Activated T-cell treated with anti-CD3 and anti-CD28 coated beads for 48 hours (primary cell): ENCODE measurements at places on chromosomes 2 and 18.
A peak's percentile ranks its signal among the peaks of the same experiment; 100 is the strongest.

- no peak for DNase-seq
These were observed 287.6 kb upstream of the HNRNPA3 start for GRCh38 chr2:176924909-176925534.

DNA sequence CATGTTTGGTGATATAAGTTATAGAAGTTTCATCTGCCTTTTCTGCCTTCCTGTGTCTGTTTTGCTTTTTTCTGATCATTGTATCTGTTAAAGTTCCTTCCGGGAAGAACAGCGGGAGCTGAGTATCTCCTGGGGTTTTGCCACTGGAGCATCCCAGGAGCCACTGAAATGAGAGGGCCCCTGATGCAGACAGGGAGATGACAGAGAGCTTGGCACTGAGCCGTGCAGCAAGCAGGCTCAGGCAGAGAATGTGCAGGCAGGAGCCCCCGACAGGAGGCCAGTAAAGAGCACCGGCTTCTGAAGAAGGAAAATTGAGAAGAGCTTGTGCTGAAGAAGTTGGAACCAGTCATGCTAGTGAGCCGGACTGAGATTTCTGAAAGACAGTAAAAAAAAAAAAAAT, 137.8 kb downstream of the TDRD15 start:
- DNase-seq, result no peak

DNA sequence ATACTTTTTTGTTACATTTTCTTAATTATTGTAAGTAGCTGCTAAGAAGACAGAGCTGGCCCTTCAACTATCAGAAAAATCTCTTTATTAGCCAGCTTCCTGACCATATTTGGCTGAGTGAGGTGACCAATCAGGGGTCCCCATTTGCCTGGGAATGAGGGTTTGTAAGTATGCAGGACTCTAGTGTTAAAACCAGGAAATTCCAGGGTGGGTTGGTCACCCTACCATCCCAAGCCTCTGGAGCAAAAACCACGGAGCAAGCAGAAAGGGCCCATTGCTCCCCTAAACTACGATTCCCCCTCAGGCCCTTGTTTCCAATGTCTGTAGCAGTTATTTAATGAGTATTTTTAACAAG, 165.6 kb upstream of the NCKAP5 start:
- no peak for DNase-seq

DNA sequence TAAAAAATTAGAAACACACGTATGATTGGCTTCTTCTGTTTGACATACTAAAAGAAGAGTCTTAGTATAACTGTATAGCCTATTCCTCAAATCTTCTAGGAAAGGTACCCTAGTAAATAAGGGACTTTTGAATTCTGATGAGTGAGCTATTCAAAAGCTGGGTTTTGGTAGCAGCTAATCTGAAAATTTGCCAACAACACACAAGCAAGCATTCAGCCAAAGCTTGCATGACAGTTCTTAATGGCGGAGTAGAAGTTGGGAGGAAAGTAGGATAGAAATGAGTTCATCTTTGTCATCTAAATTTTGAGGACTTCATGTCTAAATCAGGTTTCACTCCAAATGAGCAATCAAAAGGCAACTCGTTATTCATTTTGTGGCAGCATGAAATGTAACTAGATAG, 813.0 kb downstream of the MBD2 start:
- no peak for DNase-seq

- DNase-seq, result no peak
These were observed 47.1 kb upstream of the CCDC150 start for GRCh38 chr2:196592331-196592910.

DNA sequence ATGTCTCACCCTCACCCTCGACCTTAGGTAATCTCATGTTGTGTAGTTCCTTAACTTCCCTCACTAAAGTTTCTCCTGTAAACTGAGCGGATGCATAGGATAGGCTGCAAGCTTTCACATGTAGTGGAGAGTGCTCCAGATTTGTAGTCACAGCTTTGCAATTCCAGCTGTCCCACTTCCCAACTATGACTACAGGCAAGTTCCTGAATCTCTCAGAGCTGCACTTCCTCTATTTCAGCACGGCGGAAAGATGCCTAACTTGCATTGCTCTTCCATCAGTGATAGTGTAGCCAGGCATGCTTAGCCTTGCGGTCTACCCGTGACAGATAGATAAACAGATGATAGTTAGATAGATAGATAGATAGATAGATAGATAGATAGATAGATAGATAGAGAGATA, 183.1 kb upstream of the CCDC68 start:
- DNase-seq, result no peak

GRCh38 chr18:61637319-61637718, 255.5 kb downstream of the RNF152 start:
- DNase-seq, result no peak

GRCh38 chr2:129911363-129912065, 68.0 kb upstream of the RAB6C start:
- no peak for DNase-seq

DNA sequence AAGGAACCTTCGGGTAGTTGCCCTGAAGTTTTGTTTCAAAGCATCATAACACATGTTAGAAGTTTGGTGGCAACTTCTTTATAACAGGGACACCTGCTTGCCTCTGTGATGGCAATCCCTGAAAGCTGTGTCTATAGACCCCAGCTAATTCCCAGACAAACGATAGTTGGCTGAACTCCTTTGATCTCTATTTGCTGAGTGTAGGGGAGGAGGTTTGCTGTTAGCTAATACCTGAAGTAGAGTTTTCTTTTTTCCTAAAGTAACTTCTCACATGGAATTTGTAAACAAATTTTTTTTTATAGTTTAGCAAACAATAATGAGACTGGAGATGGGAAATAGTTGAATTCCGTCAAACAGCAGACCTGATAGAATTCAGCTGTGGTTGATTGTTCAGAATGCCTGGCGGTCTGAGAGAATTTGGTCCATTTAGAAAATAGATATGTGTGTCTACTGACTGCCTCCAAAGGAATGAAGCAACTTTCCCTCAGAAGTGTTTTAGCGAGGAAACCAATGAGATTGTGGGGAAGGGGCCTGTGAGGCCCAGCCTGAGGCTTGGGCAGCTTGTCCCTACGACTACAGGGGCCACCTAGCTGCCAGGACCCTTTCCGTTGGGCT, 123.5 kb upstream of the EPAS1 start:
- no peak for DNase-seq

DNA sequence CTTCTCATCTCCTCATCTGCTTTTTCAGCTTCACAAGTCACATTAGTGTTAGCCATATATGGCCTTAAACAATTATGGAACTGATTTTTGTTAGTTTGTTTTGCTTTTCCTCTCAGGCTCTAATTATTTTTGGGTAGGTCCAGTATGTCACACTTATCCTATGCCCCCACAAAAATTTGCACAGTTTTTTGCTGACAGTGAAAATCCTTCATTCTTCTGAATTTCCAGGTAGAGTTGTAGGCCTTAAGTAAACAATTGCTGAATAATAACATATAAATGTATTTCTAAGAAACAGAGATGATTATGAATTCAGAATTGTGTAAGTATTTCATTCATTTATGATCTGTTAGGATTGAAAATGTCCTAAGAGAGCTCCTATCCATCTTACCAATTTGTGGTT, 8.6 kb upstream of the SERPINB10 start:
- DNase-seq, result no peak

DNA sequence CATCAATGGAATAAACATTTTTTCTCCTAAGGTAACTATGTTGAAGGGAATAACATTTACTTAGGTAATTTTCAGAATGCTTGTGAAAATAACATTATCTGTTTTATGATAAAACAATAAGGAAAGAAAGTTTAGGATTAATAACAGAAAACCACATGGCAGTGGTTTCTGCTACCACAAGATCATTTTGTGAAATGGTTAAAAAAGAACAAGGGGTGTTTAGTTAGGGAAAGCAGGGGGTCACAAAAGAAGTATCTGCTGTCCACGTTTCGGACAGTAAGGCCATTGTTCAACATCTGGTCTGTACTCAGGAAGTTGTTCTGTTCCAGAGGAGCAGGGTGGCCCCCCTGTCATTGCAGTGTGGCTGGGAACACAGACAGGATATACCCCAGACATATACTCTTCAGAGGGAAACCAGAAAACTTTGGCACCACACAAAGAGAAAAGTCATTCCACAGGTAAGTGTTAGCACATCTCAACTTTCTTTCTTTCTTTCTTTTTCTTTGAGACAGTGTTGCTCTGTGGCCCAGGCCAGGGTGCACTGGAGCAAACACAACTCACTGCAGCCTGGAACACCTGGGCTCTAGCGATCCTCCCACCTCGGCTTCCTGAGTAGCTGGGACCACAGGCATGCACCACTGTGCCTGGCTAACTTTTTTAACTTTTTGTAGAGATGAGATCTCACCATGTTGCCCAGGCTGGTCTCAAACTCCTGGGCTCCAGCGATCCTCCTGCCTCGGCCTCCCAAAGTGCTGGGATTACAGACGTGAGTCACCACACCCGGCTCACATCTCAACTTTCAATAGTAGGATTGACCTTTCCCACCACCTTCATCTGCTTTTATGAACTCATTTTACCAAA, 14.8 kb upstream of the ARL5A start:
- no peak for DNase-seq

- DNase-seq, result no peak
These were observed 4.5 kb upstream of the CREB1 start for GRCh38 chr2:207525296-207525695.

- no peak for DNase-seq
These were observed 66.6 kb upstream of the ODC1 start for GRCh38 chr2:10514743-10515142.

- DNase-seq, result no peak
These were observed 1.8 kb downstream of the SALL3 start for GRCh38 chr18:78981394-78981831.

DNA sequence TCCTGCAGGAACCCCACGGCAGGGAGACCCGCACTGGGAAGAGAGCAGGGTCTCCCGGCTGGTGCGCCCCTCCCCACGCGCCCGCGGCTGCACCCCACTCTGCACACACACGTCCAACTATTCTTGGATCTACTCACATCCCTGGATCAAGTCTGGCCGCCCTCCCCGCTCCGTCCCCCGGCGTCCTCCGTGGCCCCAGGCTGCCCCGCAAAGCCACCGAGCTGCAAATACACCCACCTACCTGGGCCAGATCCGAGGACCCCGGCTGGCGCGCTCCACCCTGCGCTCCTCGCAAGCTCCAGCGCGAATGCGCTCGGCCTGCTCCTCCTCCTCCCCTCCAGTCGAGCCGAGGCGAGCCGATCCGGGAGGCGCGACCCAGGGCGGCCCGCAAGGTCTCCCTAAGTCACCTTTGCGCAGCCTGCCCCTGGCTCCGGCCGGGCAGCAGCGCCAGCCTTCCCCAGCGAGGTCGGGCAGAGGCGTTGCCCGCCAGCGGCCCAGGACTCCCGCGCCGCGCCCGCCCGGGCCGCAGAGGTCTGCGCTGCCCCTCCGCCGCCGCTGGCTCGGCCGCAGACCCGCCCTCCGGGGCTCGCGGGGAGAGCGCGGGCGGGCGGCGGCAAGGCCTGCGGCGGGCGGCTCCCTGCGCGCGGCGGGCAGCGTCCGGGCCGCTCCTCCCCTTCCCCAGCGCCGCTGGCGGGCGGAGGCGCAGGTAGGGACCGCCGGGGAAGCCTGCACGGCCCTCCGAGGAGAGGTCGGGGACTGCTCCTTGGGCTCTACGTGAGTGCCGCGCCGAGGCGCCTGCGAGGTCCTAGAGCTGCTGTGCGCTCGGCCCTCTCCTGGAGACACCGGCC, 126.0 kb downstream of the OSBPL1A start:
- DNase-seq, result peak; percentile 39

- DNase-seq, result no peak
These were observed 5.8 kb upstream of the TTC21B start for GRCh38 chr2:165959371-165959770.

GRCh38 chr2:71786291-71787107, 333.1 kb downstream of the DYSF start:
- DNase-seq, result no peak

DNA sequence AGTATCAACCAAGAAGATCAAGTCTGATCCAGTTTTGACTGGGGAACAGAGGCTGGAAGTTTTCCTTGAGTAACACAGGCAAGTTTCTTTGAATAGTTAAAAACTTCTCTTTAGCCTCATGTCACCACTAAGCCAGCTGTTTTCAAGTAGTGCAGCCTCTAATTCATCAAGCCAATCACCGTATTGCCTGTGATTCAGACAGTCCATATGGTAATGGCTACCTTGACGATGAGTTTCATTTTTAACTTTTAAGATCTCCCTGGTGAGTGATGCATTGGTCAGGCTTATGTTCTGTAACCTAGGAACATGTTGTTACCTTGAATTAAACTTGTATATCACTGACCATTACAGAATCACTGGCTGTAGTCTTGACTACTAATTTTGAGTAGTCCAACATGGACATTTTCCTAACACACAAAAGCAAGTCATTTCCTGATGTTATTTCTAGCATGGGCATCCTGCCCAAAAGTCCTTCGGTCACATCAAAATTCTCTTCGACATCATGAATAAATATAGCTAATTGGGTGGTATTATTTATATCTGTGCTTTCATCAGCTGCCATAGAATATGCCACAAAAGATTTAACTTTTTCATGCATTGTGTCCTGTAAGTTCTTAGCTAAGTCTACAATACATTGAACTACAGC, 238.8 kb upstream of the GCFC2 start:
- DNase-seq, result no peak

DNA sequence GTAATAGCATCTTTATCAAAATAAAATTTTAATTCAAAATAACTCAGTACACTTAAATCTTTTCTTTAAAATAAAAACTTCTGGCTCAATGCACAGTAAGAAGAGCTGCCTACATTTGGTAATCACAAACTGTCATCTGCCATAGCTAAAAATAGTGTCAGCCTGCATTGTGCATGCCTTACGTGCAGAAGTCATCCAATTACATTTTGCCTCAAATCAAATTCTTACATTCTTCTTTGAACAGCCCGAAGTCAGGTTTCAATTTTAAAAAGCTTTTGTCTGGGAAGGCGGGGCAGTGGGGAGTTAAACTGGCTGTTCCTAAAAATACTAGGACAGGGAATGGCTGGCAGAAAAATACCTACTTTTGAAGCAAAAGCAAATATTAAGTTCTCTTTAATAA, 51.1 kb downstream of the RTN4 start:
- no peak for DNase-seq

DNA sequence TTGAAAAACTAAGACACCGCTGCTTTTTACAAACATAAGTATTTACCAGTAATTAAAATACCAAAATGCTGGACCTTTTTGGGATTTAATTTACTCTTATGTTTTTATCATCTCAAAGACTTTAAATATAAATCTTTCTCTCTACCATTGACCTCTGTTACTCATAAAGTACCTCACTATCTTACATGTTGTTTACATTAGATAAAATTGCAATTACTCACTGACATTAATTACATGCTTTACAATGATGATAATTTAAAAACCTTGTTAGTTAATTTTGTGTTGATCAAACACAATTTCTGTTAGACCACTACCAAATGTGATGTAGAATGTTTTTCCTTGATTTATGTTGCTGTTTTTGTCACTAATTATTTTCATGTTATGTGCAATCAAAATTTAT, 139.5 kb downstream of the PTH2R start:
- DNase-seq, result no peak

GRCh38 chr2:69827796-69828540, 1.5 kb upstream of the GMCL1 start:
- no peak for DNase-seq

DNA sequence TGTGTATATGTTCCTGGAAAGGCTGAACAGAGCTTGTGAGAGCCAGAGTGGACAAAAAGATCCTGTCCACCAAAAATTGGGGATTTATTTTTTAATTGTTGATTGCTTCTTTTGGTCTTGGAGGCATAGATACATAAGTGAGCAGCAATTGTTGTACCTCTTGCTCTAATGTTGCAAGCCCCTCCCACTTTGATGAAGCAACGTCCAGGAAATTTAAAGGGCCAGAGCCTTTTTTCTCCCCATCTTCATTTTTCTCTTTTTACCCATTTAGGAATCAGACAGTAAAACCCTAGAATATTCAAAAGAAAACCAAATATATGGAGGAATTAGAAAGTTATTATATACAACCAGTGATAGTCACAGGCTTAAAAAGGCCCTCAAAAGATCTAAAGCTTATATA, 871.8 kb upstream of the NRXN1 start:
- no peak for DNase-seq

- DNase-seq, result no peak
These were observed 66.7 kb downstream of the NDUFA10 start for GRCh38 chr2:239958473-239958765.
